CD8-positive, alpha-beta memory T cell (primary cell): ENCODE measurements at places on chromosomes 16 and 17.
A peak's percentile ranks its signal among the peaks of the same experiment; 100 is the strongest.

DNA sequence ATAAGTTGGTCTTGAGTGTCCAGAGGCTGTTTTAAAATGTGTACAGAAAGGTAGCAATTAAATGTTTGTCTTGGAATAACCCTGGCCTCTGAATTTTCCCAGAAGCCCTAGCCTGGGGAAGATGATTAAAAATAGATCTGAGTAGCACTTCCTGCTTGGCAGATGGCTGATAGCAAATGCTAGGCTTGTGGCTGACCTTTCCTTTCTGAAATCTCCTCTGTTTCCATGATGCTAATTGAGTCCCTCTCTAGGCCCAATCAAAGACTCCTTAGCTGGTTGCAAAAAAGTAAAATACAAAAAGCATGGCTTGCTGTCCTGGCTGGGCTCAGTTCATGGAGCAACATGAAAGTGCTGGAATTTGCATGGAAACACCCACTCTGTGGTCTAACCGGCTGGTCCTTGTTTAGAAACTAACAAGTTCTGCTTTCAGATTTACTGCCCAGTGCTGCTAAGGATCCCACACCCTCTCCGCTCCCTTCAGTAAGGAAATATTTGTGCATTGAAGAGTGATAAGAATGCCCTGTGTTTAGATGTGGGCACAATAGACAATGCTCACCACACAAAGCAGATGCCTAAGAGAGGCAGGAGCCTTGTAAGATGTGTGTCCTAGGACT is 40.8 kb downstream of the YPEL2 start:
- no peak for DNase-seq

- no peak for DNase-seq
Observed at GRCh38 chr17:73210002-73210678, 17.3 kb downstream of the COG1 start.

DNA sequence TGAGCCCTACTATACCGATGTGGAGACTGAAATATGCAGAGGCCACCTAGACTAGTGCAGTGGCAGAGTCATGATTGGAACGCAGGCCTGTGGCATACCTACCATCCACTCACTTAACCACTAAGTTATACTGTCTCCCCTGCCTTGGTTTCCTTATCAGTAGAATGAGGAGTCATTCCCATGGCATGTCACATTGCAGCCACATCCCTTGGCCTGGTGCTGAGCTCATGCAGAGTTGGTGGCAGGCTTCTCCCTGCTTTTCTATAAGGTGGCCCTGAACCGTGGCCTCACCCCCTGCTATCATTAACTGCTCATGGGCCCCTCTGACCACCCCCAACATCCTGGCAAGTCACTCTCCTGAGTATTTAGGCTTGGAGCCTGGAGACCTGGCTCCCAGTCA is 212.5 kb downstream of the KATNIP start:
- DNase-seq, result no peak

- no peak for DNase-seq
Observed at GRCh38 chr16:30979170-30980022, 5.6 kb upstream of the HSD3B7 start.

DNA sequence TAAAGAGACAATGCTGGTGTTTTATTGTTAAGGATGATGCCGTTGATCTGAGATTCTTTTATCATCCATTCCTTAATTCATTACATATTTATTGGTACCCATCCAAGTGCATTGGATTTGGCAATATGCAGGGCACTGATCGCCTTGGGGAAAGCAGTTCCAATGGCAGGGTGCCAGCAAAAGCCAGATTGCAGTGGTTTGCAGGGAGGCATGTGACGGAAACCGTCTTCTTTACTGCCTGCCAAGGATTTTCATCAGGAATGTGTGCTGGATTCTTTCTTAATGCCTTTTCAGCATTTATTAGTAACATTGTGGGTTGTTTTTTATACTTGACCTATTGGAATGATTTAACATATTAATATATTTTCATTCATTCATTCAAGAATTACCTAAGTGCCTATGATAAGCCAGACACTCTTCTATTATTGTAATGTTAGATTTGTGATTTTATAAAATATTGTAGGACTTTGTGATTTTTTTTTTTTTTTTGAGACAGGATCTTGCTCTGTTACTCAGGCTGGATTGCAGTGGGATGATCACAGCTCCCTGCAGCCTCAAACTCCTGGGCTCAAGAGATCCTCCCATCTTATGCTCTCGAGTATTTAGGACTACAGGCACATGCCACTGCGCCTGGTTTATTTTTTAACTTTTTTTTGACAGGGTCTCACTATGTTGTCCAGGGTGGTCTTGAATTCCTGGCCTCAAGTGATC is 93.4 kb upstream of the TNRC6A start:
- DNase-seq, result no peak

GRCh38 chr17:1766382-1767135 is 4.7 kb downstream of the SERPINF1 start:
- DNase-seq, result no peak

GRCh38 chr17:1561420-1562175 is 994 bp downstream of the PITPNA start:
- no peak for DNase-seq

DNA sequence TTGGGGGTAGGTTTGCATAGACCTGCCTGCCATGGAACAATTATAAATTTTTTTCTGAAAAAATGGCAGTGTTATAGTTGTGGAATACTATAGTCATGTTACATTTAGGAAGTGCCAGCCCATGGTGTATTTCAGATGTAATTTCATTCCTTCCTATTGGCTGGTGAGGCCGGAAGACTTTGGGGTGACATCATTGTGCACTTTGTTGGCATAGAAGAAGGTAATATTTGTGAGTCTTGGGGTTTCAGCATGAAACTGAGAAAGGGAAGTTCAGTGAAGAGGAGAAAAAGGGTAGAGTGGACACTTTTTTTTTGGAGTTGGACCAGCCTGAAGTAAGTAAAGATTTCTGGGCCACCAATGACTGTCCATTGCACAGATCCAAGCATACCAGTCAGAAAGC is 16.0 kb upstream of the HEATR6 start:
- DNase-seq, result no peak

DNA sequence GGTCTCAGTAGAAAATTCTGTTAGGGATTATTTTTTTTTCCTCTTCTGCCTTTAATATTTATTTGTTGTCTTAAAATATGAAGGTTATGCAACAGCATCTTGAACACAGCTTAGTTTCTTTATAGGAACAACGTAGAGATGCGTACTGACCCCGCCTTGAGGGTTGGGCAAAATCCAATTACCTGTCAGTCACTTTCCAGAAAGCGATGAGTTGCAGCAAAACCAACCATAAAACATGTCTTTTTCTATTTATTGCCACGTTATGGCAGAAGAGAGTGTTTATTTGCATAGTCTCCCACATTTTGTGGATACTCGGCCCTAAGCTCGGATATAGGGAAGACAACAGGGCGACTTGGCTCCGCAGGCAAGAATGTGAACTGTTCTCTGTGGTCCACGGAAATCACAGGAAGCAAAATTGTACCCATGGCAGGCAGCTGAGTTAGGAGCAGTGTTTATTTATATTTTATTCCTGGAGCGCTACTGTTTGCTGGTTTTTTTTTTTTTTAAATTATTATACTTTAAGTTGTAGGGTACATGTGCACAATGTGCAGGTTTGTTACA is 44.3 kb upstream of the CACNG5 start:
- DNase-seq, result no peak

DNA sequence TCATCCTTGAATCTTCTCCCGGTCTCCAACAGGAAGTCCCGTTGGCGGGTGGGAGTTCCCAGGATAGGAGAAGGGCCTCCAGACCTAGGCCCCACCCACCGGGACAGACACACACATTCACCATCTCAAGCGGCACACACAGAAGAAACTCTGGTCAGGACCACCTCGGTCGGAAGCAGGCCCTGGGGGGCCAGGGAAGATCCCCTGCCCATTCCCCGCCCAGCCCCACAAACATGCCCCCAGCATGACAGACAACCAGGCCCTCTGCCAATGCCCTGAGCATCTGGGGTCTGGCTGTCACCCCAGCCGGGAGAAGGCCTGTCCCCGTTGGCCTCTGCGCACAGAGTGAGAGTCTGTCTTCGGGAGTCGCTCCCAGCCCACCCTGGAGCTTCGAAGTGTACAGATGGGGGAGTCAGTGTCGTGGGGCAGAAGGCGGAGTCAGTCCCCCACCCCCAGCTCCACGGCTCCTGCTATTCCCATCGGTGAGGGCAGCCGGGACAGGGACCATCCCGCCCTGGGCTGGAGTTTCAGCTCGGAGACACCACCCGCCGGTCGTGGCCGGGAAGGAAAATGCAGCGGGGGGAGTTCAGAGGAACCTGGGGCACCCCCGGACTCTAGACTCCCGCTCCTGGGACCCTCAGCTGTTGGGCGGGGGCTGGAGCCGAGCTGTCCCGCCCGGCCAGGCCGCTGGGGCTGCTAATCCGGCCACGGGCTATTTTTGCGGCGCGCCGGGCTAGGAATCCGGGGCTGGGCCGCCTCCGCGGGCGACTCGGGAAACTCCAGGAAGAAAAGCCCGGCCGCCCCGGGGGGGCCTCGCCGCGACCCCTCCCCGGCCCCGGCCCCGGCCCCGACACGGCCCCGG is 660 bp downstream of the RHBDF1 start:
- no peak for DNase-seq

DNA sequence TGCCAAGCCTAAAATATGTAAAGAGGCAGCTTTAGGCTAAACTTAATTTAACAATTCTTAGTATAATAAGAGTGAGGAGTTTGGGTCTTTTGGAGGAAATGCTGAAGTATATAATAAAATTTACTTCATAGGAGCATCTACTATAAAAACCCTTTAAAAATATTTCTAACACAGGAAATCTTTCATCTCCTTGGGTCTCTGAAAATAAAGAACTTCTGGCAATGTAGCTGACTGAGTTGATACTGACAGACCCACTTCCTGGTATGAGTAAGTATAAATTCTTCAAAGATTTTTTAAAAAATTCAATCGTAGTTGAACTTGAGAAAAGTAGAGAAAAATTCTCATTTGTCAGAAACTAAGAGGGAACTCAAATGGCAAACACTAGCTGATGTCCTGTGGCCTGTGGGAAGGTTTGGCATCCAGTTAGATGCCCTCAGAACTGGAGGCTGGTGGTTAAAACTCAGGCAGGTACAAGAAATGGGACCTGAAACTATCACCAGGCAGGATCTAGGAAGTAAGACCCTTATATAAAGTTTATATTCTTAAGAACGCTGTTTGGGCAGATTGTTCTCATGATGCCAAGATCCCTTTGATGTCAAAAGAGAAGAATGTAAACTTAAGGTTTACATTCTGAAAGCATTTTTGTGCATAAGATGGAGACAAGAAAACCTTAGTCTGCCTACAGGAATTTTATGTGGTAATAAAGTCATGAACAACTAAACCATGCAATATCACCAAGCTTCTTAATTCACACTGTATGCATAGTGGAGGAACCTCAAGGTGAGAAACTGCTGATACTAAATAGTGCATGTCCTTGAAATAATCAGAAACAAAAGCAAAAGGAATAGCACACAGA is 6.2 kb downstream of the KRTAP4-6 start:
- DNase-seq, result peak; percentile 27

- no peak for DNase-seq
Observed at GRCh38 chr17:55620945-55621344, 101.7 kb downstream of the TMEM100 start.

GRCh38 chr17:67171560-67171959 is 73.4 kb downstream of the HELZ start:
- DNase-seq, result no peak

DNA sequence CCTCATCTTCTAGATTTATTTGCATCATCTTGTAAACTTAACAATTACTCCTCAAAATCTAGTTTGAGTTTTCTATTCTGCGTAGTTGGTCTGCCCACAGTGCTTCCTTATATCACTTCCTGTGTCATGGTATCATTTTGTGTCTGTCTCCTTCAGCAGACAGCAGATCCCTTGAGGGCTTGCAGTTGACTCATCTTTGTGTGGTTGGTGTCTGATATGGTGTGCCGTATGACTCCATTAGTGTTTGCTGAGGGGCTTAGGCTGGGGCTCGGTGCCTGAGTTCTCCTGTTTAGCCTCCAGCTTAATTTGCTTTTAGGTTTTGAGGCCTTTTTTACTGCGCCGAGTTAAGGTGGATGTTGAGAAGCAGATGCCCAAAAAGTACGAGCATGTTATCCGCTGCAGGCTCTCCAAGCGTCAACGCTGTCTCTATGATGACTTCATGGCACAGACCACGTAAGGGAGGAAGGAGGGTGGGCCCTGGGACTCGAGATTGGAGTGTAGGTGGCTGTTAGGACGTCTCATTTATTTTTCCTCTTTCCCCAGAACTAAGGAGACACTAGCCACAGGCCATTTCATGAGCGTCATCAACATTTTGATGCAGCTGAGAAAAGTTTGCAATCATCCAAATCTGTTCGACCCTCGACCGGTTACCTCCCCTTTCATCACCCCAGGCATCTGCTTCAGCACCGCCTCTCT is 16.9 kb downstream of the SRCAP start:
- DNase-seq, result peak; percentile 68

DNA sequence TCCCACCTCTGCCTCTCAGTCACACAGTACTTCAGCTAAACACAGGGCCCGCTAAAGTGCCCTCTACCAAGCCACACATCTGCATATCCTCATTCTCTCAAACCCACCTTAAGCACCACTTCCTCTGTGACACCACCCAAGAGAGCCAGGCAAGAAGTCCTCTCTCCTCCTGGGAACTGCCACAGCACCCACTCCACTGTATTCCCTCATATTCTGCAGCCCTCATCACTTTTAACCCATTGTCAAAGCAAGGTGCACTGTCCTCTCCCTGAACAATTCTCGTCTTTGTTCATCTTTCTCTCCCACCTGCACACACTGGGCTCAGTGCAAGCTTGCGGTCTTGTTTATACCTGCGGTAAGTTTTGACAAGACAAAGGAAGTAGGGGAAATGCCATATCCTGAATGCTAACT is 13.6 kb downstream of the CHD9 start:
- DNase-seq, result no peak

- DNase-seq, result no peak
Observed at GRCh38 chr16:70429888-70430666, 8.8 kb downstream of the ST3GAL2 start.

DNA sequence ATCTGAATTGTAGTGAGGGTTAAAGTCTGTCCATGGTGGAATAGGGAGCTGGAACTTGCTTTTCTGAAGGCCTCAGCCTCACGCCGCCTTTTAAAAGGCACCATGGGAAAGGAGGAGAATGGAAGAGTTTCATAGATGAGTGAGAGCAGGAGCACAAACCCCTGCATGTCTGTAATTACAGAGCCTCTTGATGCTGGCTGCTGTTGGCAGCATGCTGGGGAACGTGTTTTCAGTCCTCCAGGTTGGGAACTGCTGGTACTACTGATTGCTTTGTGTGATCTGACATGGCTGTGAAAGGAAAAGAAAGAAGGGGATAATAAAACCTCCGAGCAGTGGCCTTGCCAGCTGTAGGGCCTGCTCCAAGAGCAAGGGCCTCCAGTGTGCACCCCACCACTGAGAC is 16.8 kb upstream of the DYNLL2 start:
- DNase-seq, result no peak

GRCh38 chr17:48577946-48578615 is at the start of gene HOXB4:
Gene HOXB4 (minus strand): TSS chr17:48578350. CDS start chr17:48578319, 31 bp downstream.
- peak; percentile 65 for DNase-seq
